ENCODE measurements at places on chromosomes 5 and 9.
A peak's percentile ranks its signal among the peaks of the same experiment; 100 is the strongest.

- DNase-seq, result no peak
These were observed 15.4 kb downstream of the AGXT2 start for GRCh38 chr5:35032356-35032755.

- DNase-seq, result no peak
These were observed 1587.6 kb upstream of the C9orf72 start for GRCh38 chr9:29160763-29161353.

GRCh38 chr5:68060382-68060781 is 155.2 kb upstream of the PIK3R1 start:
- no peak for DNase-seq

- peak; percentile 26 for DNase-seq
These were observed 83.4 kb upstream of the ZNF169 start for GRCh38 chr9:94175669-94176068.

DNA sequence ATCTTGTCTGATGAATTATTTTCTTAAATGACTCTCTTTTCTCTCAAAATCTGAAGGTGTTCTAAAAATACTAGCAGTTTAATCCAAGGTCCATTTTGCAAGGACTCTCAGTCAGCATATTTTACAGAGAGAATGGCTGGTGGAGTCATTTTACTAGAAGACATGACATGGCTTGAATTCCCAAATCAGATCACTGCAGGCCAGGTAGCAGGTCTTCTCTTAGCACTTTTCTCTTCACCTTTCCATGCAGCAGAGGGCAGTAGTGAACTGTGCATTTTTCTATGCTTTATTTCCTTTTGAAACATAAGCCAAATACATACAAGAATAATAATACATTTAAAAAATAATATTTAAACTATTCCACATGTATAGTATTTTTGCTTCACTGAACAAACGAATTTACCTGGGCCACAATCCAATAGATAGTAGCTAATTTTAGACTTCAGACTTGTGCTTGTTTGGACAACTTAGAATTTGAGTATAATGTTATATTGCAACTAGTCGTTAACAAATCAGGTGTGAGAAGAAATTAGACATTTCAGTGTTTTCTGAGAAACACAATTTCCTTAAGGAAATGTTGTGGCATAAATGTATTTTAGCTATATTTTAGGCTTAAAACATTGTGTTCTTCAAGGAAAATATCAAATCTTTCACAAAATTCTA is 289.4 kb upstream of the DAB2 start:
- peak; percentile 68 for DNase-seq

GRCh38 chr9:132485393-132485792 is 75.4 kb downstream of the CFAP77 start:
- DNase-seq, result no peak

DNA sequence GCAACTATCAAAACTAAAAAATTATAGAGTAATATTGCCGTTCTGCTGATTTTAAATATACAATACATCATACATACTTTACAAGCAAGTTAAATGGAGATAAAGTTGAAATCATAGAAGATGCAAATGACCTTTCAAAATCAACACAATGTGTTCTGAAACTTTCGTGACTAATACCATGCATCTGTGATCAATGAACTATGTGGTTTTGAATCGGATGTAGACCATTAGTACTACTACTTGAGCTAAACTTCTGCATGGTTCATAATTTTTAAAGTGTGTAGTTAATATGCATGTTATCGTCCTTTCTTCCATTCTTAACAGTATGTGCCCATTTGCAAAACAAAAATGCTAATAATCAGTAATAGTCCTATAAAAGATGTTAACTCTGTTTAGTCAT is 11.3 kb upstream of the PHF2 start:
- DNase-seq, result no peak

DNA sequence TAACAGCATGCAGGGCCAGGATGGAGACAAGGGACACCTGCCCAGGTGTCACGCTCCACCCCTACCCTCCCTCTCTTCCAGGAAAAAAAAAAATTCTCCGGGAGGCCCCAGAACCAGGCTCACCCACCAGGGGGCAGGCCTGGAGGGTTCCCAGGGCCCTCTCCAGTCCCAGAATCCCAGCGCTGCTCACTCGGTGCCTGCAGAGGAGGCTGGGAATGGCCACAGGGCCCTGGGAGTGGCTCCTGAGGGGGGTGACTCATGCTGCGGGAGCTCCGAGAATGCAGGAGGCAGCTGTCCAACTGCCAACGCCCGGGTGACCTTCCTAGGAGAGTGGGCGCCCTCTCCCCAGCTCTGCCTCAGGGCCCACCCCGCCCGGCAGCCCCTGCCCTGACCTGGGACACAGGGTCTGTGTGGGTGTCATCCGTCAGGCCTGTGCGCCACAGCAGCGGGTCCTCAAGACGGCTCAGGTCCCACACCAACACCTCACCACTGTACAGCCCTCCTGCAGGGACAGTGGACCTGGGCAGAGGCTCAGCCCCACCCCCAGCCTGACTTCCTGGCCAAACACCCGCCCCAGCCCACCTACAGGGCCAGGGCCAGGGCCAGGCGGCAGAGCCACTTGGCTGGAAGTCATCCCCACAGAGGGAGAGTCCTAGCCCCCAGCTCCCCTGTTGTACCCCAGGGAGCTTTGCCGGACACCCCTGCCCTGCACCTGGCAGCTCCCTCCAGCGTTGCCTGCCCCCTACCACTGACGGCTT is 21.2 kb downstream of the DYNC2I2 start:
- peak; percentile 94 for DNase-seq

DNA sequence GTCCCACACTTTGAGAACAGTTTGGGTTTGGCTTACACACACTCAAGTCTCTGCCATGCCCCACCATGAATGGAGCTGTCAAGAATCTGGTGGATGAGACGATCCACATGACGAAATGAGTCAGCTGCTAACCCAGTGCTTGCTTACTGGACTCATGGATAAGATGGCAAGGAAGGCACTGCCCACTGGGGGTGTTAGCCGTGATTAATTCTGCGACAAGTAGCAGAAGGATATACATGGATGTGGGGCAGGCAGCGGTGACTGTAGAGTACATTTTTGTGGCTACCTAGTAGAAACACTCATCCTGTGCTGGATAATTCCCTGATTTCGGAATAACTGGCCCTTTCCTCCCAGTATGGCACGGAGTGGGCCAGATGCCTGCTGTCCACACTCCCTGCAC is 77.5 kb downstream of the SPATA31C2 start:
- DNase-seq, result no peak

- DNase-seq, result no peak
These were observed 62.9 kb downstream of the C9 start for GRCh38 chr5:39301406-39301805.

DNA sequence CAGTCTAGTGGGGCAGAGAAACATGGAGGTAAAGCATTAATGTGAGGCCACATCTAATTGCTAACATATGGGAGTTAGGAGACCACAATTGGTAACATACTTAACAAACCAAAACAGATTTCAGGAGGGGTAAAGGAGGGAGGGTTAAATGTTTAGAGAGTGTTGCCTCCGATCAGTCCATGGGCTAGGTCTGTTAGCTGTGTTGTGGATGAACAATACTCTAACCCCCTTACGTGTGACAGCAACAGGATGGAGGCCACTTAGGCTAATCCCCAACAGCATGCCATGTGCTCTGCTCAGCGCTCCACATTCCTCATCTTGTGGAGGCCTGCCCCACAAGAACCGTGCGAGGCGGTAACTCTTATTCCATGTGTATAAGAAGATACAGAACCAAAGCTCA is 167.0 kb downstream of the CRB2 start:
- no peak for DNase-seq

- peak; percentile 29 for DNase-seq
These were observed 281.7 kb downstream of the CCDC171 start for GRCh38 chr9:15834541-15834940.

DNA sequence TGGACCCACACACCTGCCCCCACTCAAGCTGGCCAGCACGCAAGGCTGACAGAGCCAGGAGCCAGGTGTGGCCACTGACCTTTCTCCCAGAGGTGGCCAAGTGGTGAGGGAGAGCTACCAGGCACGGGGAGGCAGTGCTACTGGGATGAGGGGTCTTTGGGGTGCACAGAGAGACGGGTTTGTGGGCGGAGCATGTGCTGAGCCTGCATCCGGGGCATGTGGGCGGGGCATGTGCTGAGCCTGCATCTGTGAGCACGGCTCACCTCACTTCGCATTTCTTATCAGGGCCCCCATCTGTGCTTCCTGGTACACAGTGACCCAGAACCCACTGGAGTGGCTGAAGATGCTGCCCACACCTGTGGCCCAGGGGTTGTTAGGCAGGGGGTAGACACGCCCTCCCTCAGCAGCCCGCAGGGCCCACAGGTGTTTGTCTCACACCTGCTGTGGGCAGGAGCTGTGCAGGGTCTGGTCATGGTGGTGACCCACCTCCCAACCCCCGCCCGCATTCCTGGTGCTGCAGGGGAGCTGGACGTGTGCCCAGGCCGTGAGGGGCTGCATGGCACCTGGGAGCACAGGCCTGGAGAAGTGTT is 21.5 kb downstream of the CCDC187 start:
- DNase-seq, result no peak

GRCh38 chr9:18480662-18481093 is 6.7 kb downstream of the ADAMTSL1 start:
- DNase-seq, result peak; percentile 54

DNA sequence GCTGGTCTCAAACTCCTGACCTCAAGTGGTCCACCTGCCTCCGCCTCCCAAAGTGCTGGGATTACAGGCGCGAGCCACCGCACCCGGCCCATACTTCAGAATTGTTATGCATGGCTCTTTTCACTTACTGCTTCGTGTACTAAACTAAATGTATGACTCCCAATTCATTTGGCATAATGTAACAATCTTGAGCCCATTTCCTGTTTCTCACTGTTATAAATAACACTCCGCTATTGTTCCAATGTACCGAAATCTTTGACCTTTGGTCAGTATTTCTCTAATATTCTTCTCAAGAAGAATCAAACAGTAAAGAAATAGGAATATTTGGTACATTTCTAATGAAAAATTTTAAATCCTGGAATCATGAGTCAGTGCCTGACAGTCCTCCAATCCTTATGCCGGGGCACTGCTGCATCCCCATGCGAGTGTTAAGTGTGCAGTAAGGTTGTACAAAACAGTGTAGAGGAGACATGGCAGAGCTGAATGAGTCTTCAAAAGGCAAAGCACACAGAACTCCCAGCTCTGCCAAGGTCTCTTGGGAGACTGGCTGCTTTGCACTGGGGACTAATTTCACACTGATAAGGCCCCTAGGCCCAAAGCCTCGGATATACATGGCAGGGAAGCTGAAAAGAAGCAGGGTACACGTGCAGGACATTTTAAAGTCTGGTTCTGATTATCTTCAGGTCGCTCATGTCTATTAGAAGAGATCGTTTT is 58.4 kb downstream of the HABP4 start:
- no peak for DNase-seq

- no peak for DNase-seq
These were observed 136.4 kb downstream of the C9orf50 start for GRCh38 chr9:129484352-129485000.

Data from IMR-90 (cell line).